ENCODE measurements at places on chromosomes 6 and 20.

- peak; percentile 59 for DNase-seq
Measured at GRCh38 chr6:33856655-33857054, 52.9 kb upstream of the MLN start.

GRCh38 chr20:49268600-49269365, 9.1 kb downstream of the ZNFX1 start:
- DNase-seq, result no peak

DNA sequence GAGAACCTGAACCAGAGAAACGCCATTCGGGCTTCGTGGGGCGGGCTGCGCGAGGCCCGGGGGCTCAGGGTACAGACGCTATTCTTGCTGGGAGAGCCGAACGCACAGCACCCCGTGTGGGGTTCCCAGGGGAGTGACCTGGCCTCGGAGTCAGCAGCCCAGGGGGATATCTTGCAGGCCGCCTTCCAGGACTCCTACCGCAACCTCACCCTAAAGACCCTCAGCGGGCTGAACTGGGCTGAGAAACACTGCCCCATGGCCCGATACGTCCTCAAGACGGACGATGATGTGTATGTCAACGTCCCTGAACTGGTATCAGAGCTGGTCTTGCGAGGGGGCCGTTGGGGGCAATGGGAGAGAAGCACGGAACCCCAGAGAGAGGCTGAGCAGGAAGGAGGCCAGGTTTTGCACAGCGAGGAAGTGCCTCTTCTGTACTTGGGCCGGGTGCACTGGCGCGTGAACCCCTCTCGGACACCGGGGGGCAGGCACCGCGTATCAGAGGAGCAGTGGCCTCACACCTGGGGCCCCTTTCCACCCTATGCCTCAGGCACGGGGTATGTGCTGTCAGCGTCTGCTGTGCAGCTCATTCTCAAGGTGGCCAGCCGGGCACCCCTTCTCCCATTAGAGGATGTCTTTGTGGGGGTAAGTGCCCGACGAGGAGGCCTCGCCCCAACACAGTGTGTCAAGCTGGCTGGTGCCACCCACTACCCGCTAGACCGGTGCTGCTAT, 904 bp downstream of the B3GALT4 start:
- no peak for DNase-seq

DNA sequence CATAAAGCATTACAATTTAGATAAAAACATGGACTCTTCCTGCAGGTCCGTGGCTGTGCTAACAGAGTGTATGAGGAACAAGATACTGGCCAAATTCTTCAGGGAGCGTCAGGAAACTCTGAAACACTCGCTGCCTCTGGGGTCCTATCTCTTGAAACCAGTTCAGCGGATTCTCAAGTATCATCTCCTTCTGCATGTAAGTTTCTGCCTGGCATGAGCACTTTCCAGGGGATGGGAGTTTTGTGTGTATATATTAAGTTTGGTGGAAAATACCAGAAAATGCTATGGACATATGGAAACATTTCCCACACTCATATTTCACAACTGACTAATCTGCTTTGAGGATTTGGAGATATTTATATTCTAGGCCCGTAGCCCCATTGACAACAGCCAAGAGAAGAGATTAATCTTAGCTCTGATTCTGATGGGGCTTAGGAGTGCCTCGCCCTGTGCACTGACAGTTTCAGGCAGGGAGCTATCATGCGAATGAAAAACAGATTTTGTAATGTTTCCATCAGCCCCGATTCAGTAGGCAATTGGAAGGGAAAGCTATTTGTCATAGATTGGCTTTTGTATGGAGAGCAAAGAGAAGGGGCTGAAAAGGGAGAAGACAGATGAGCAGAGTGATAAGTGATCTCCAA, 64.7 kb upstream of the MTHFD1L start:
- no peak for DNase-seq

DNA sequence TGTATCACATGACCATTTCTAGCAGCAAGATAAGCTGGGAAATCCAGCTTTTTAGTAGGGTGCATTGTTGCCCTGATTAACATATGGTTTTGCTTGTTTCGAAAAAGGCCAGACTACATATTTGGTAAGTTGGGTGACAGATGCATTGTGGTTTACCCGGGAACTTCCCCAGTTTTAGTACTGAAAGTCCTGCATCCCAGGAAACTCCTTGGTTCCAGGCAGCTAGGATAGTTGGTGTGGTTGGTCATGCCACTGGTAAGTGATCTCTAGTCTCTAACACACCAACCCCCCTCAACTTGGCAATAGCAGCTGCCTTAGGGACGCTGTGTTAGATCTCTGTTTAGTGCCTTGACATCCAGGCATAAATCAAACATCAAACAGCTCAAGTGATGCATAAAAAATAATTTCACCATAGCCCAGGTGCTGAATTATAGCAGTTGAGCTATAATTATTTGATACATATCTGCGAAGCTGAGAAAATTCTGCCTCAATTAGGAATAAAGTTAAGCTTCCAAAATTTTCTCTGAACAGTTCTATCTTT, 216.5 kb downstream of the TFAP2C start:
- DNase-seq, result no peak

DNA sequence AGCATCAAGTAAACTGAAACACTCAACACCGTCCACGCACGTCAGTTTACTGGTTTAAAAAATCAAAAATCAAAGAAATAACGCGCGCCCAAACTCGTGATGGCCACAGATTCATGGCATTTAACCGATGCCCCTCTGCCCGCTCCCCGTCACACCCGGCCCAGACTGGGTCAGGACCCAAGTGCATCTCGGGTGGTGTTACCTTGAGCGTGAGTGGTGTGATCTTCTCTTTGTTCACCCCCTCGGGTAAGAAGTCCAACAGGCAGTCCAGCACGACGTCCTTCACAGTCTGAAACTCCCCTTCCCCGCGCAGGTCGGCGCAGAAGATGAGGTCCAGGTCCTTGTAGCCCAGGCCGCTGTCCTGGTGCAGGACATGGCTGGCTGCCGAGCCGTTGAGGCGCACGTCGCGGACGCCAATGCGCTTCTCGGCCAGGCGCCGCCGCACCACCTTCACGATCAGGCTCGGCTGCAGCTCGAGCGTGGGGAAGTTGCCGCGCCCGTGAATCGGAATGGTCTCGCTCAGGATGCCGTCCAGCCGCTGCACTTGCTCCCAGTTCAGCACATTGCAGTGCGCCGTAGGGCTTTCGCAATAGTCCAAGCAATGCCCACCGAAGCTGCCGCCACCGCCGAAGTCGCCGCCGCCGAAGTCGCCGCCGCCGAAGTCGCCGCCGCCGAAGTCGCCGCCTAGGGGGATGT, 945 bp downstream of the TENT5A start:
- peak; percentile 60 for DNase-seq

- DNase-seq, result no peak
Measured at GRCh38 chr20:24406251-24406650, 63.2 kb upstream of the SYNDIG1 start.

DNA sequence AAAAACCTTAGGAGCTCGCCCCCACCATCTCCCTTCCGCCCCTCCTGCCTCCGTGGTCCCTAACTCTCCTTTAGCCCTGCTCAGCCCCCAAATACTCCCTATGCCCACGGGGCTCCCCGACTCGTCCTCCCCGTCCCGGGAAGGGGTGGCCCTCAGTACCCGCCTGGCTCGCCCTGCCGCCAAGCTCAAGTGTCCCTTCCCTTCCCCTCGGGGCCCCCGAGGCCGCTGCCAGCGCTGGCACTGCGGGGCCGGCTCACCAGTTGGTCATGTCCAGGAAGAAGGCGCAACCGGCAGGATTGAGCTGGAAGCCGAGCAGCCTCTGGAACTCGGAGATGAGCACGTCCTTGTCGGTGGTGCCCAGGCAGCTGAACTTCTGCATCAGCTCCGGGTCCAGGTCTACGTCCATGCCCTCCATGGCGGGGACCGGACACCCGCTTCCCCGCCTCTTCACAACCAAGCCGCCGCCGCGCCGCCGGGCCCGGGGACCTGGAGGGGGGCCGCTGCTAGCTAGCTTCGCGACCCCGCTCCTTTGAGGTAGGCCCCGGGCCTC, 303 bp downstream of the ILRUN start:
- DNase-seq, result no peak

GRCh38 chr20:20759132-20759531, 46.7 kb upstream of the RALGAPA2 start:
- DNase-seq, result no peak

GRCh38 chr6:142561511-142562265, 259.9 kb downstream of the ADGRG6 start:
- no peak for DNase-seq

DNA sequence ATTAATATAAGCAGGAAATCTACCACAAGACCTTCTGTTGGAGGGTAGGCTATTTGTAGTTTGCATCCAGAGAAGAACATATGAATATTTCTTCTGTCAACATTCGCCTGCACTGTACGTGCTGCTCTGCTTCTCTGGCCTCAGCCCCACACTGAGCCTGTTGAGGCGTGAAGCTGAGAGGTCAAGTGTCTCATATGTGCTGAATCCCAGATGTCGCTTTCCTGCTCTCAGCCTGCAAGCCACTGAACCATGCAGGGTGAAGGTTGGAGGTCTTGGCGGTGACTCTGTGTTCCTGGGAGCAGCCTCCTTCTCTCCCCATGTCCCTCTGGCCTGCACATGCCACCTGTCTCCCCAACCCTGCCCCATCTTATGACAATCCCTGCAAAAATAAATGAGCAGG, 83.6 kb downstream of the TMEM170B start:
- no peak for DNase-seq

DNA sequence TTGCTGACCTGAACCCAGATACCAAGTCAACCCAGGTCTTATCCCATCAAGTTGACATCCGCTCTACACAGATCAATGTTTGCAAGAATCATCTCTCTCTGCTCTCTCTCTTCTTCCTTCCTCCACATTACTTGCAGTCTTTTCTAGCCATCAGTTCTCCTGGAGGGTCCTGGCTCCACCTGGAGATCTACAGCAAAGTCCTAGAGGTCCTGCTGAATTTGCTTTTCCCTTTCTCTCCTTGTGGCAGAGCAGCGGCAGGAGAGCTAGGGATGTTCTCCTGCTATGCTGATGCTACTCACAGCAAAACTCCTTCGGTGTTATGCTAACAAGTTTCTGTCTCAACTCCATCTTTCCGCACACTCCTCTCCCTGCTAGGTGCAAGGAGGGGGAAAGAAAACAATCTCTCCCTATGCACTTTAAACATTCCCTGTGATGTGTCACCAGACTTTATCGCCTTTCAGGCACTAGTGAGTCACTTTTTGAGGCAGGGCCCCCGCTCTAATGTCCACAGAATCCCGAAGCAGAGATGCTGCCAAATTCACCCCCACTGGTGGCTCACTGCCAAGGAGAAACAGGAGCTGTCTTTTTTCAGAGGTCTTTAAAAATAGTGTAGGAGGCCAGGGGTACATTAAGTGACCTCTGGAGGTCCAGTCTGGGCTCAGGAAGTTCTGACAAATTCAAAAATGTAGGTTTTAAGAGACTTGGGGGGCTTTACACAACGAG, 62.6 kb downstream of the FAM50B start:
- no peak for DNase-seq

DNA sequence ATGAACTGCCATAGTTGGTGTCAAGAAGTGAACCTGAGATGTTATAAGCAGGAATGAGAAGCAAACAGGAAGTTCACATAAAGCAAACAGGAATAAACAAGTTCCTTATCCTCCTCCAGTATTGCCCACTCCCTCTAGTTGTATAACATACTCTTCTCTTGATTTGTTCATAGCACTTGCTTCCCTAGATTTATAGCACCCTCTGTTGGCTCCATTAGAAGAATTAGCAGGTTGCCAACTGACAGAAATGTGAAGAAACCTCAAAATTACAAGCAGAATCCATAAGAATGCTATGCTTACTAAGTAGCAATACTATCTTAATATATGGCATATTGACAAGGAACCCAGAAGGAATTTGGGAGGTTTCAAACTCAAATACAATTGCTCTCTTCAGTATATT, 195.4 kb downstream of the TBX18 start:
- DNase-seq, result peak; percentile 11

DNA sequence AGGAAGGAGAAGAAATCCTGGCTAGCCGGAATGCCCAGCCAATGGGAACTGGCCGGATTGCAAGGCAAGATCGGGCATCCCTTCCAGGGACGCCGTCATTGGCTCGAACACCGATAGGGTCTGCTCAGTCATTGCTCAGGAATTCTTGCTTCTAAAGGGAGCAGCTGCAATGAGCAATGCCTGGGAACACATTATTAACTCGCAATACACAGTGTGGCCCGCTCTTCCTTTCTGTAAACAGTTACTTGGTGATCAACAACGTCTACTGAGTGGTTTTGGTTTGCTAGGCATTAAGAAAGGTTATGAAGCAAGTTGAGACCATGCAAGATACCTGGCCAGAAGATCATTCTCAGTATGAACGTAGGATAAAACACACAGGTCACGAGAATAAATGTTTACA, 165.4 kb upstream of the CITED2 start:
- no peak for DNase-seq

GRCh38 chr6:104771258-104771832, 88.4 kb downstream of the HACE1 start:
- peak; percentile 70 for DNase-seq

- DNase-seq, result no peak
Measured at GRCh38 chr6:139430899-139431601, 56.6 kb upstream of the CITED2 start.

DNA sequence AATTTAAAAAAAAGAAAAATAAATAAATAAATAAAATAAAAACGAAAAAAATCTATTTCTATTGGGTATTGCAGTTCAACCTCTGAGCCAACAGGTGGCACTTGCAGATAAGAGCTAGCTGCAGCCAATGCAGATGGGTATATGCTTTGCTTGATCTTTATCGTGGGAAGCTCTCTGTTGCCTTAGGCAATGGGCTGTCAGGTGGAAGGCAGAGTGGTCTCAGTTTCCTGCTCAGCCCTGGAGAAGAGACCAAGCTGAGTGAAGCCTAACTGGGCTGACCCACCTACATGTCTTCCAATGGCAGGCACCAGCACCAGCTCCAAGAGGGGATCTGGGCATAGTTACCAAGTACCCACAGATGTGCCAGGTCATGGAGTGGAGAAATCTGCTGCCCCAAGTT, 95.0 kb downstream of the AK9 start:
- DNase-seq, result peak; percentile 24

DNA sequence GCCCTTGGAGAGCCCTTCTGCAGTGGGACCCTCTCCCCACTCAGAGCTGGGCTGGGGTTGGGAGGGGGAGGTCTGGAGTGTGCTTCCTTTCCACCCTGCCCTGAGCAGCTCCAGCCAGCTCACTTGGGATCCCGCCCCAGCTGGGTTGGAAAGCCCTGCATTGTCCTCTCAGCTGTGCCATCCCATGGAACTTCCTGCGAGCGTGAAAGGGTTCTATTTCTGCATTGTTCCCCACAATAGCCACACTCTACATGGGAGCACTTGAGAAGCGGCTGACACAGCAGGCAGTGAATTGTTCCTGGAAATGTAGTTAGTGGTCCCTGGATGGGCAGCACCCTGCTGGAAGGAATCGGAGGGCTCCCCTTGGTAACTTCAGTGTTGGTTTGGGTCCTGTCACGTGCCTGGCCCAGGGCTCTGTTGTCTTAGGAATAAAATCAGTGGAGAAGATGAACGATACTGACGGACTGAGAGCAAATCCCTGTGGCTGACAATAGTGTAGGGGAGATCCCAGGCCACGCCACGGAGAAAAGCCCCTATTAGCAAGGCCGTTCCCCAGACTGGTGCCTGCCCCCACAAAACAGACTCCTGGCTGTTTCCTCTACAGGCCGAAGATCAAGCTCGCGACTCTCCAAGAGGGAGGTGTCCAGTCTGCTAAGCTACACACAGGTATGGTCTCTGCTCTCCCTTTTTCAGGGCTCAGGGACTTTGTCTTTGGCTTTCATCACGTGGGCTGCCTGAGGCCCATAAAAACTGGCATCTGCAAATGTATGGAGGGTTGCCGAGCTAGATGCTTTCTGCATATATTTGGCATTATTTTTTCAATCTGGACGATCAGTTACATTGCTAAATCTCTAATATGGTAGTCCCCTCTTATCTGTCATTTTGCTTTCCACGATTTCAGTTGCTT, 18.8 kb downstream of the DNMT3B start:
- no peak for DNase-seq

All from KBM-7 (cell line).